Right atrium auricular region (tissue), 2 donors: ENCODE measurements at places on chromosomes 4 and X.

DNA sequence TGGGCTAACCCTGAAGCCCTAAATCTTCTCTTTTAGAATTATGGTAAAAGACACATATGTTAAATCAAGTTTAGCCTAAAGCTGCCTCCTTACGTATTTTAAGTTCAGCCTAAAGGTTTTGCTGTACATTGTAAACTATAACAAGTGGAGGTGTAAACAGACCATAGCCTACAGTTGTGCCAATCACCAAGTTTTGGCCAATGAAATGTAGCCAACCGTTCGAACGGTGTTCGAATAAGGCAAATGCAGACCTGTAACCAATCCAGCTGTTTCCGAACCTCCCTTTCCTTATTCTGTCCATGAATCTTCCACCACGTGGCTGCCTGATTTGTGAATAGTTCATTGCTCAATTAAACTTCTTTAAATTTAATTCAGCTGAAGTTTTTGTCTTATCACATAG lies 52.1 kb upstream of the TBC1D9 start:
- no peak for DNase-seq

- DNase-seq, result no peak
Observed at GRCh38 chrX:120740072-120740471, 110.2 kb upstream of the C1GALT1C1 start.

DNA sequence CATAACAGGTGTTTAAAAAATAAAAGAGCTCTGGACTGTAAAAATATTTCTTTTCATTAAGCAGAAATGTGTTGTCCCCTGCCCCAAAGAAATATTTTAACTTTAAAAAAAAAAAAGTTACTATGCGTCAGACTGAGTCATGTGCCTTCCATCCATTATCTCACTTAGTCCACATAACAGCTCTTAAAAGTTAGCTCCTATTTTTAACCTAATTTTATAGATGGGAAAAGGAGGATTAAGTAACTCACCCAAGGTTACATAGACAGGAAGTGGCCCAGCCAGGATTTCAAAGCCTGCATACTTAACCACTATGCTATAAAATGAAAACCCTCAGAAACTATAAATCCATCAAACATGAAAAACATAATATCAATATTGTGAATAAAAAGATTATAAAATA lies 97.7 kb downstream of the MANBA start:
- DNase-seq, result no peak

- no peak for DNase-seq
Observed at GRCh38 chr4:170139764-170140163, 50.0 kb upstream of the AADAT start.

GRCh38 chr4:152680988-152681603 lies 1.3 kb upstream of the TMEM154 start:
- no peak for DNase-seq

GRCh38 chr4:9849538-9849920 lies 68.1 kb downstream of the DRD5 start:
- no peak for DNase-seq

GRCh38 chr4:176274441-176274840 lies 5.4 kb upstream of the ASB5 start:
- no peak for DNase-seq

GRCh38 chr4:178745203-178745602 lies 1303.0 kb upstream of the AGA start:
- DNase-seq, result no peak

DNA sequence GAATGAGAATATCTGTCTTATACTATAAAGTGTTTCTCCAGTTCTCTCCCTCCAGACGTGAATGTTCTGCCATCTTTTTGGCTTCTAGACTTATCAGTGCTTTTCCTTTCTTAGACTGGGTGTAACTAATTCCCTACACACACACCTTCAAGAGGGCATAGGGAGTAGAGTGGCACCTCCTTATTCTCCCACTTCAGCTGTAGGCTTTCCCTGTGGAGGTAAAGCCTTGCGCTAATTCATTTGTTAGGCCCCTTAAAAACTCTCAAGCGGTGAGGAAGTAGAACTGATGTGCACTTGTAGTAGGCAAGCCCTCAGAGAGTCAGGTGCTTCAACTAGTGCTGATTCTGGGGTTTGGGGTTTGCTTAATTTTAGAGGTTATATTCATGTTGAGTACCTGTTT lies 10.0 kb downstream of the KLHL2 start:
- no peak for DNase-seq

GRCh38 chr4:178599521-178599920 lies 1157.3 kb upstream of the AGA start:
- DNase-seq, result no peak

DNA sequence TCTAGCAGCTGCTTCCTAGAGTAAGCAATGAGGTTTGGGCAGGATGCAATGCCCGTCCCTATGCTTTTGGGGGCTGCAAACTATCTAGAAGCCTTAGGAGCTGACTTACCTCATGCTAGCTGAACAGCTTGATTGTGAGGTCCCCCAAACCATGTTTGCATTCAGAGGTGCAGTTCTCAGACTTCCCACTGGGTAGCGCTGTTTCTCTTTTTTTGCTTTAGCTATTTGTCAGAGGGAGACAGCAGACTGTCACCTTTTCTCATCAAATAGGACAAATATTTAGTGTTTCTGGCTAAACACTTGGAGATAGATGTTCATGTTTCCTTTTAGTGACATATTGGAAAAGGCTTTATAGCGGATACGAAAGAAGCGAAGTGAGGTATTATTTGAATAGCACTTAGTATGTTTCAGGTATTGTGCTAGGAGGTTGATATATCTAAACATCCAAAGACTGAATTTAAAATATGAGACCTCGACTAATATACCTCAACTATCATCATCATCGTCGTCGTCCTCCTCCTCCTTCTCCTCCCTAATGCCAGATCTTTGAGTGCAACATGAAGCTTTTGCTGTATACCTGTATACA lies 18.7 kb upstream of the TMEM192 start:
- peak; percentile 75 for DNase-seq

DNA sequence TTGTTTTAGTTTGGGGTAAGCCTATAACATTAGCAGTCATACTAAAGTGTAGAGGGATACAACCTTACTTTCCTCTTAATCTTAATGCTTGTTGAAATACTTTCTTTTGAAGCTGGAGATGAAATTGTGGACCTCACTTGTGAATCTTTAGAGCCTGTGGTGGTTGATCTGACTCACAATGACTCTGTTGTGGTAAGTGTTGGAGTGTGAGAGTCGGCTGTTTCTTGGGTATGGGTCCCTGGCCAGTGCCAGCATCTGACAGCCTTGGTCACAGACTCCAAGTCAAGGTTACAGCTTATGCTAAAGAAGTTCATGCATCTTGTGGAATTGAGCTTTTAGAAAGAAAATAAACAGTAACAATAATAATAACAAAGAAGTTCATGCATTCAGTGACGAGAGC lies 31.6 kb downstream of the RNF4 start:
- DNase-seq, result no peak

- DNase-seq, result no peak
Observed at GRCh38 chr4:168769416-168769815, 240.6 kb downstream of the CBR4 start.

GRCh38 chrX:81355436-81355835 lies 153.5 kb downstream of the SH3BGRL start:
- DNase-seq, result no peak

DNA sequence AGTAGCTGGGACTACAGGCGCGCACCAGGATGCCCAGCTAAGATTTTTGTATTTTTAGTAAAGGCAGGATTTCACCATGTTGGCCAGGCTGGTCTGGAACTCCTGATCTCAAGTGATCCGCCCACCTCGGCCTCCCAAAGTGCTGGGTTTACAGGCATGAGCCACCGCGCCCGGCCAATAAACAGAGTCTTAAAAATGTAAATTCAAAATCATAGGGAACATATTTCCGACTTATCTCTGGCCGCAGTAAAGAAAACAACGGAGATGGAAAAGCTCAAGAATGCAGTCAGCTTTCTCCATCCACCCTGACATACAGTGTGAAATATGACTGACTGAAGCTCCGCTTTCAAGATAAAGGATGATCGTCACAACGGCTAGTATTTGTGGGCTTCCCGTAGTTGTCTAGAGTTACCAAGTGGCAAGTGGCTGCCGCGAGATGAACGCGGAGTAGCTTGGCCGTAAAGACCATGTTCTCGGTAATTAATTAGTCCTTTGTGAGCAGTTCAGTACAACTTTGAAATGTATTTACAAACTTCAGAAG lies 495.1 kb upstream of the FAT1 start:
- DNase-seq, result no peak

- DNase-seq, result no peak
Observed at GRCh38 chr4:118154649-118155048, 120.4 kb downstream of the NDST3 start.

DNA sequence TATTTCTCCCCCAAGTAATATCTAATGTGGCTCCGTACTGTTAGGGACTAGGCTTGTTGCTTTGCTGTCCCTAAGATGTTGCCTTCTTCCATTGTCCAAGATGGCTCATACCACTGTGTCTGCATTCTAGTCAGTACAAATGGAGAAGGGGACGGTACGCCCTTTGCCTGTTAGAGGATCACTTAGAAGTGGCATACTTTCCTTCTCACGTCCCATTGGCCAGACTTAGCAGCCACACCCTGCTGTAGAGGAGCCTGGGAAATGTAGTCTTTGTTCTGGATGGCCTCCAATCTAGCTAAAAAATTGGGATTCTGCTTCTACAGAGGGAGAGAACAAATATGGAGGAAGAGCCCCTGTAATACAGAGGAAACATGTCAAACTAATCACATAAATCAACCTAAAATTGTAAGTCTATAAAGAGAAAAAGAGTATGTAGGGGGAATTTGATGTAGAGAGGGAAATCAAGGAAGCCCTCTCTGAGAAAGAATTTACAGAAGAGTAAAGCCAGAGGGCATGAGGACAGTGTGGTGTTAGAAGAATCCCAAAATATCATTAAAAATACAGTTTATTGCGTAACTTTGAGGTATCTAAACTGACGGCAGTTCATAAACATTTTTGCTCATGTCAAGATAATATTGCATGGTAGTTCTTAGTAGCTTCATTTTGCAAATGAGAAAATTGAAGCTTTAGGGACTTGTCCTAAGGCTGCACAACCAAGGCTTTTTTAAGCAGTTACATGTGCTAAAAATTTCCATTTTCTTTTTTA lies 15.1 kb downstream of the PRIMPOL start:
- no peak for DNase-seq

DNA sequence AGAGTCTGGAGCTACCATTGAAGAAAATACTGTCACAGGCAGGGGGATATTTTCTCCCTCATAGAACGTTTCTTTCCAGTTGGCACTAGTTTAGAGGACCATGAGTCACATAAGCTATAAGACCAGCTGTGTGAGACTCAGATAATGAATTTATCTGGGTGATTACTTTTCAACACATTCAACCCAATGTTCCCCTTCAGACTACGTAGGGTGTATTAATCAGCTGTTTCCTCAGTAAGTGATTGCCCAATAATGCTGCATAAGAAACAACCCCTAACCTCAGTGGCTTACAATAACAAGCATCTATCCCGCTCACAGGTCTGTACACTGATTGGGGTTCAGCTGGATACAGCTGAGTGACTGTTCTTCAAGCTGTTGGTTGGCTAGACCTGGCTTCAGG lies 38.1 kb downstream of the CBLL2 start:
- no peak for DNase-seq

DNA sequence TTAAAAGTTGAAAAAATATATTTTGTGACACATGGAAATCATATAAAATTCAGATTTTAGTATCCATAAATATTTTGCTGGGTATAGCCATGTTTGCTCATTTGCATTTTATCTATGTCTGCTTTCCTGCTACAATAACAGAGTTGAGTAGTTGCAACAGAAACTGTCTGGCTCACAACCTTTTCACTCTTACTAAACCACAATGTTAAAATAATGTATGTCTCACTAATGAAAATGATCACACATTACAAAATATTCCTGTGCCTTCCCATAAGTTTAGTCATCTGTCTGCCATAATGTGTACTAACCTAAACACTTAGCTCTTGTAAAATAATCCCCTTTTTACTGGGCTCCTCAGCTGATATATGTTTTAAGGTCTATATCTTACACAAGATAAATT lies 174.0 kb upstream of the PRPS2 start:
- no peak for DNase-seq

- DNase-seq, result no peak
Observed at GRCh38 chr4:169024762-169025161, 14.7 kb upstream of the CBR4 start.

- no peak for DNase-seq
Observed at GRCh38 chr4:103032574-103032973, 13.1 kb upstream of the SLC9B1 start.

DNA sequence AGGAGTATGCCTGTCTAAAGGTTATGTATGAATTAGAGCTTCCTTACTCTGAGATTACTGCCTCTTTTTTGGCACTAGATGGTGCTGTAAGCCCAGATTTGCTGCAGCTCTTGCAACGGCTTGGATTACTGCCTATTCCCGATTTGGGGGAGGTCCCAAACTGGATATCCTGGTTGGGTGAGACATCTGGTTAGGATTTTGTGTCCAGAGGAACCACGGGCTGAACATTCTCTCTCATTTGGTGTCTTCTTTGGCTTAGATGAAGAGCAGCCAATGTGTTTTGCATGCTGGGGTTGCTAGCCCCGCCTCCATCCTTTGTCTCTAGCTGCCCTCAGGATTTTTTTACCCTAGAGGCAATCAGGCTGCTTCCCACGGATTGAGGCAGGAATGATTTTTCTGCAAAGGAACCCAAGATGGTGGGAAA lies 31.9 kb downstream of the F8A1 start:
- DNase-seq, result peak; percentile 58

DNA sequence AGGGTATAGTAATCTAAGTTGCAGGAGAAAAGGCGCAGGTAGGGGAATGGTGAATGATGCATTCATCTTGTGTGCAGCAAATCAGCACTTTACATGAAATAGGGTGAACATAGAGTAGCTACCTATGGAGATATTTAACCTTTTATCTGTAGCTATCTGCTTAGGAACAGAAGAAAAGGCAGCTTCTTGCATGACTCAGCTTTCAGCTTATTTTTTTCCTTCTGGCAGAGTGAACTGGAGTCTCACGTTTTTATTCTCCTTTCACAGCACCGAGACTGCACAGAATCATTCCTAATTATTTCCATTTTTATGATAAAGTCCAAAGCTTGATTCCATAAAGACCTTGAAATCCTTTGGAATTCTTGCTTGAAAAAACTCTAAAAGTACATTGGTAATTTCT lies 4.8 kb upstream of the SCOC start:
- DNase-seq, result no peak

- DNase-seq, result no peak
Observed at GRCh38 chrX:115571712-115572111, 10.7 kb downstream of the PLS3 start.

DNA sequence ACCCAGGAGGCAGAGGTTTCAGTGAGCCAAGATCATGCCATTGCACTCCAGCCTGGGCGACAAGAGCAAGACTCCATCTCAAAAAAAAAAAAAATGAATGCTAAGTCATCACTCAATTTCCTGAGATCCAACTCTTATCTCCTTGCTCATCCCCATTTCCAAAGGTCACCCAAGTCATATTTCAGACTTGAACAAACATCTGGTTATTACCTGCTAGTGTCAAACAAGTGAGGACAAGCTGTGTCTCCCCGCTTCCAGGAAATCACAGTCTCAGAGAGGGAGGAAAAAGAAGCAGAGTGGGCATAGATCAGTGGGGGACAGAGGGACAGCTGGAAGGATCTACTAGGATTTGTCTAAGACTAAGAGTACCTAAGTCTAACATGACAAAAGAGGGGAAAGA lies 147.5 kb upstream of the FUNDC1 start:
- DNase-seq, result no peak

- no peak for DNase-seq
Observed at GRCh38 chrX:133072566-133072965, 24.3 kb downstream of the USP26 start.

- DNase-seq, result no peak
Observed at GRCh38 chr4:181569553-181569952, 673.6 kb upstream of the TENM3 start.
